ENCODE measurements at places on chromosomes 12 and 14. TPM values are rescaled to one million over a fixed set of nuclear protein-coding genes. Genes with fewer than 3 reads are reported as not detected.

- peak; percentile 48 for DNase-seq
Measured at GRCh38 chr14:94689218-94689984, 77.2 kb downstream of the SERPINA3 start.

DNA sequence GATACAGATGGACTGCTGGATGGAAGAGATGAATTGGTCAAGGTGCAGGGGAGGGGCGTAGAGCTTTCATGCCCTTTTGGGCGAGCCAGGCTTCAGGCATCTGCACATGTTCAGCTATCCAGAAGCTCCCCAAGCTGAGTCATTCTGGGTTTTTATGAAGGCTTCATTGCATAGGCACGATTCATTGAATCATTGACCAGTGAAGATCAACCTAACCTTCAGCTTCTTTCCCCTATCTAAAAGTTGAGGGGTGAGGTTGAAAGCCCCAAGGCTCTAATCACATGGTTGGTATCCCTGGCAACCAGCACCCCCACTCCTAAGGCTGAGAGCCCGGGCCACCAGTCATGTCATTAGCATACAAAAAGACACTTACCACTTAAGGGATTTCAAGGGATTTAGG is 36.3 kb downstream of the RPS29 start:
- no peak for DNase-seq

- DNase-seq: no peak
Measured at GRCh38 chr14:62409626-62410300, 635.5 kb downstream of the KCNH5 start.

DNA sequence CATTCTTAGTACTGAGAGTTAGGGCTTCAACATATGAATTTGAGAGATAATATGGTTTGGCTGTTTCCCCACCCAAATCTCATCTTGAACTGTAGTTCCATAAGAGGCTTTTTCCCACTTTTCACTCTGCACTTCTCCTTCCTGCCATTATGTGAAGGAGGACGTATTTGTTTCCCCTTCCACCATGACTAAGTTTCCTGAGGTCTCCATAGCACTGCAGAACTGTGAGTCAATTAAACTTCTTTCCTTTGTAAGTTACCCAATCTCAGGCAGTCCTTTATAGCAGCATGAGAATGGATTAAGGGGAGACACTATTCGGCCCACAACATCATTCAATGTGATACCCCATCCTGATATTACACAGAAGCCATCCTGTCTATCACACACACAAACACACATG is 36.8 kb upstream of the ALG10B start:
- no peak for DNase-seq

GRCh38 chr12:48105321-48105866 is 485 bp downstream of the SENP1 start:
- peak; percentile 43 for DNase-seq

DNA sequence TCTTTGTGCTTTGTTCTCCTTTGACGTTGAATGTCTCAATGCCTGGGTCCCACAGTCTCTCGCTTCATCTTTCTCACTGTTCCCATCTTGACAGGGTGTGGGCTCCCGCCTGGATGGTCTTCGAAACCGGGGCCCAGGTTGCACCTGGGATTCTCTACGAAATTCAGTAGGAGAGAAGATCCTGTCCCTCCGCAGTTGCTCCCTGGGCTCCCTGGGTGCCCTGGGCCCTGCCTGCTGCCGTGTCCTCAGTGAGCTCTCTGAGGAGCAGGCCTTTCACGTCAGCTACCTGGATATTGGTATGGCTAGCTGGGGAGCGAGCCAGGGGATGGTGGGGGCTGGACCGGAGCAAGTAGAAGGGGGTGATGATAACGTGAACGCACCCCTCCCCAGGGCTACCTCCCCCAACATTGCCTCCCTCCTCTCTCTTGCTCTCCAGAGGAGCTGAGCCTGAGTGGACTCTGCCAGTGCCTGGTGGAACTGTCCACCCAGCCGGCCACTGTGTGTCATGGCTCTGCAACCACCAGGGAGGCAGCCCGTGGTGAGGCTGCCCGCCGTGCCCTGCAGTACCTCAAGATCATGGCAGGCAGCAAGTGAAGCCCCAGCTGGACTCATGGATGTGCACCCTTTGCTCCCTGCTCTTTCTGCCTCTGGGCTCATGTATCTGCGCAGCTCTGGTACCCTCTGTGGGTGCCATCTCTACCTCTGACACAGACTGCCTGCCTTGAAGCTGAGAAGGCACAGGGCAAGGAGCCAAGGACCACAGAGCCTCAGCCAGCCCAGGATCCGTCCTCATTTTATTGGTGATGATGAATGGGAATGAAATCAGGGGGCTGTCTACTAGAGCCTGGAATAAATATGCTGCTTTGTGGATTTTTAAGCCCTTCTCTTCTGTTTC is 1.5 kb downstream of the NPFF start:
- no peak for DNase-seq

DNA sequence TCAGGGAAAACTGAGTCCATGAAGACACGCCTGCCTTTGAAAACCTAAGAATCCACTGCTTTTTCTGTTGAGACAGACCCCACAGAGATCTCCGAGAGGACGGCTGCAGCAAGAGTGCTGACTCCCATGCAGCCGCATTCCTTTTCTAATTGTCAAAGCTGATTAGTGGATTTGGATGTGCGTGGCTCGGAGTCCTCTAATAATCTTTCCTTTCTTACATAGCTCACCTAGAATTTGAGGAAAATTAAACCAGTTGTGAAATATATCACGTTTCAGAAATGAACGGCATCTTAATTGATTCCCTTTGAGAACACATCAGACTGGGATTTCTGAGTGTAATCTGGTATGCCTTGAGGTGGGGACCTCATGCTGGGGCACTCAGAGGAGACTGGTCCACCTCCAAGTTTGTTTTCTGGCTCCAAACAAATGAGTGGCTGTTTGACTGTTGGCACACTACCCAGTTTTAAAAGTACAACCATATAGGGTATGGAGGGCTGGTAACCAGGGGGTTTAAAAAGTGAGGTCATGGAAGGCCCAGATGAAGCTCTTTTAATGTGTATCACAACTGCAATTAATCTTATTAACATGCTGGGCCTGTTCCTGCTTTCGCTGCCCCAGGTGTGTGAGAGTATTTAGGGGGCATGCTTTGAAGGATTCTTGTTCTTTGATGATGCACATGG is 63.3 kb downstream of the RASSF3 start:
- DNase-seq: no peak

DNA sequence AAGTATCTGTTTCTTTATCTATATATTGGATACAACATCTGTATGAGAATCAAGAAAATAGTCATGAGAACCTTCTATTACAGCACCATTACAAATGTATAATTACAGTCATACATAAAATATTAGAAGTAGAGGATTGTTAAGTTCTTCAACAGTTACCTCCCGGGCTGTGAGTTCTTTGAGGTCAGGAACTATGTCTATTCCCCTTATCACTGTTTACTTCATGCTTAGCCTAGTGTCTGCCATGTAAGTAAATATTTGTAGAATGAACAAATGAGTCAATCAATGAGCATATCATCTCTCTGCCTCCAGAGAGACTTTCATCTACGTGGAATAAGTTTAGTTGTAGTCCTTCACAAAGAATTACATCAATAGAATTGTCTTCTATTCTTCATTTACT is 47.2 kb downstream of the PUS7L start:
- no peak for DNase-seq

- DNase-seq: no peak
Measured at GRCh38 chr12:28941248-28941647, 207.8 kb upstream of the FAR2 start.

DNA sequence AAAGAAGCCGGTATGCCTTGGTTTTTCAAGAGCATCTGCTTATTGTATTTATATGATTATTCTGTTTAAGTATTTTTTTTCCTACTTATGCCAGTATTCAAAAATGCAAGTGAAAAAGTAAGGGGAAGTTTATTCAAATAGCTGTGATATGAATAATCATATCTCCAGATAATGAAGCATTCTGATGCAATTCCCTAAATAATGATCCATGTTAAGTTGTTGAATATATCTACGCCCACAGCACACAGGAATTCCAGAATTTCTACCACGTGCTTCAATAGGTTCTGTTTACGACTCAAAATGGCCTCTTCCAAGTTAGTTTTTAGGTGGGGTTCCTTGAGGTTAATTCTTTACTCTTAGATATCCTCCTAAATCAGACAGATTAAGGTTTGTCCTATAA is 208.3 kb downstream of the NAV3 start:
- DNase-seq: no peak

DNA sequence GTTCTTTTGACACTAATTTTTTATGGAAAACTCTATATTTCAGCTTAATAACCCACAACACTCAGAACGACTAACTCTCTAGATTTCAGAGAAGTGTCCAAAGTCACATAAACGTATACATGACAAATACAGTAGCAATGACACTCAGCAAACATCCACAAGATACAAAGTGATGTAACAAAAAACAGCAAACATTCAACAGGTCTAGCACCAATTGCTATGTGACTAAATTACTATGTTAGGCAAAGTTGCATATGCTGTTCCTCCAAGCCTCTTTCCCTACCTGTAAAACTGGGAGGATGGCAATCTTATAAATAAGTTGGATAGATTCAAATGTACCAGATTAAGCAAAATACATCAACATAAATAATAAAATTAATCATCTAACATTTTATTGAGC is 1.7 kb downstream of the RECQL start:
- DNase-seq: no peak

GRCh38 chr14:49946320-49947141 is 53.6 kb downstream of the ARF6 start:
- DNase-seq: no peak

- no peak for DNase-seq
Measured at GRCh38 chr14:80485764-80486163, 274.5 kb upstream of the DIO2 start.

- no peak for DNase-seq
Measured at GRCh38 chr12:75642226-75642625, 130.8 kb upstream of the KRR1 start.

- DNase-seq: no peak
Measured at GRCh38 chr12:52686063-52686462, 5.9 kb upstream of the KRT1 start.

DNA sequence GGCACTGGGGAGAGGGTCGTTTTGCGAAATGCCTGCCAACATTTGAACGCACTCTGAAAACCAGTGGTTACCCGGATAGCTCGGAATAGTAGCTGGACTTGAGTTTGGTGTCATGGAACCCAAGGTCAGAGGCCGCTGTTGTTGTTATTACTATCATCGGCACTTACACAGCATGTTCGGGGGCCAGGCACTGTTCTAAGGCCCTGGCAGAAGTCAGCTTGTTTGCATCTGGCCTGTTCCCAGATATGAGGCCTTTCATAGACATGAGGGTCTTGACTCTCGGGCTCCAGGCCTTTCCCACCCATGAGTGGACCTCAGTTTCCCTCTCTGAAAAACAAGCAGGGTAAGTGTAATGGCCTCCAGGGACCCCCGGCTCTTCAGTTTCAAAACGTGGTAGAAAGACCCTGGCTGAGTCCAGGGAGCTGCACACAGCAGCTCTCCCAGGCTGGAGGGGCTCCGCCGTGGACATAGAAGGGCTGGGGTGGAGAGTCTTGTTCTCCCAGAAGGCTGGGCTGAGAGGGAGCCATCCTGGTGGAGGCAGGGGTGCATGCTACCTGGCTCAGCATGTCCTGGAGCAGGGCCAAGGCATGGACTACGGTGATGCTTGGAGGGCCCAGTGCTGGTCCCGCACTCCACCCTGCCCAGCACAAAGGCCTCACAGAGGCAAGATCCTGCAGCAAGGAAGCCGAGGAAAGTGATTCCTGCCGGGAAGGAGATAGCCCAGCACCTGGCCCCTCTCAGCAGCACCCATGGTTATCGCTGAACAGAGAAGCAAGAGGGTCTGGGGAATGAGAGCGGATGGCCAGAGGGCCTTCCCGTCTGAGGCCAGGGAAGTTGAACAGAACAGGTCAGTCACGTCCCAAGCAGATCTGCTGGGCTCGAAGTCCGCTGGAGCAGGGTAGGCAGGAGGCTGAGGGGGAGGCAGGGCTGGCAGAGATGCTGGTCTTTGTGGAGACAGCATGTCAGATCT is 63.5 kb upstream of the C14orf180 start:
- DNase-seq: no peak

GRCh38 chr14:52363041-52363704 is 49.1 kb downstream of the PTGER2 start:
- DNase-seq: no peak

NANOG gene
- total RNA-seq: not detected

HOXC6 gene
- not detected for total RNA-seq

SLCO1B3 gene
- not detected for total RNA-seq

SEL1L gene
- 19.7 TPM for total RNA-seq

OTOGL gene
- total RNA-seq: under 0.01 TPM

PTGER2 gene
- 43.6 TPM for total RNA-seq

BIN2 gene
- 36.1 TPM for total RNA-seq

Data from hematopoietic multipotent progenitor cell (in vitro differentiated cells).